ENCODE measurements at places on chromosomes 1 and 21.
A peak's percentile ranks its signal among the peaks of the same experiment; 100 is the strongest.

GRCh38 chr1:78088015-78088414 lies 42.2 kb downstream of the GIPC2 start:
- DNase-seq, result no peak

DNA sequence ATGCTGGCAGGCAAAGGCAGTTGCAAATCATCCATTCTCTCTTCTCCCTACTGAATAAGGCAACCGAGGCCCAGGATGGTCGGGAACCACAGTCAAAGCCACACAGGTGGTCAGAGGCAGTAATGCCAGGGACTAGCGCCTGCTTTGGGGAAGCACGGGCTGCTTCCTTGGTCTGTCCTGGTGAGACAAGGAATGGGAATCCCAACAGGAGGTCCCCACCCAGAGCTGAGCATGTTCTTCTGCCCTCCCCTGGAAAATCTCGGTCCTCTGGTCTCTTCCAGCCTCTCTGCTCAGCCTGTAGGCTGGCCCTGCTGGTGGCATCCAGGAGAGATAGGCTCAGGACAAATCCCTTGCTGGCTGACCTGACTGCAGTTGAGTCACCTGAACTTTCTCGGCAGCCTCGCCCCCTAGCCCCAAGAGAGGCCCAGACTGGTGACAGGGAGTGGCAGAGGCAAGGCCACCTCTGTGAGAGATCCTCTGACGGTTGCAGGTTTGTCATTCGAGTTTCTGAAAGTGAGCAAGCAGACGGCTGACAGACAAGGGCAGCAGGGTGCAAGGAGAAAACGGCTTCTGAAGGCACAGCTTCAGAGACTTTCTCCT lies 5.8 kb downstream of the OLIG1 start:
- DNase-seq, result no peak

DNA sequence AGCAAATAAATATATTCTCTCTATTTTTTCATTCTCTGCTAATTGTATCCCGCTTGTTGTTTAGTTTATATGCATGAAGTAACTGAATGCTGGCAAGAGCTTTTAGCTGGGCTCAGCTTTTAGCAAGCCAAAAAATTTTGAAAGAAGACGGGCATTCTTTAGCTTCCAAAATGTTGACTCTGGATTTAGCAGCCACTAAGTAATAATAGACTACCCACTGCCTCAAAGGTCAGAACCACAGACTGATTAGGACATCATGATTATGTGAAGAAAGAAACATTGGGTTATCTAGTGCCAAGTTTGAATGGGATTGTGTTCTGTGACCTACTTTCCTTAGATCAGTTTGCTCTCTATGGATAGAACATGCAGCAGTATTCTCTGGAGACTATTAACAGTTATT lies 80.3 kb upstream of the DPH5 start:
- no peak for DNase-seq

- DNase-seq, result no peak
These were observed 80.8 kb downstream of the PIK3CD start for GRCh38 chr1:9732123-9732971.

- DNase-seq, result no peak
These were observed 6.9 kb downstream of the PLA2G5 start for GRCh38 chr1:20076710-20077461.

- DNase-seq, result no peak
These were observed 105.5 kb downstream of the HHAT start for GRCh38 chr1:210434223-210434622.

GRCh38 chr1:11869650-11870207 lies 11.0 kb upstream of the NPPB start:
- no peak for DNase-seq

GRCh38 chr1:89900791-89901708 lies 80.2 kb downstream of the LRRC8D start:
- DNase-seq, result no peak

- DNase-seq, result no peak
These were observed 1043.1 kb downstream of the ADGRL2 start for GRCh38 chr1:82843876-82844275.

- no peak for DNase-seq
These were observed 10.7 kb upstream of the COL16A1 start for GRCh38 chr1:31714442-31715086.

- no peak for DNase-seq
These were observed 19.8 kb upstream of the UBXN10 start for GRCh38 chr1:20166051-20166450.

DNA sequence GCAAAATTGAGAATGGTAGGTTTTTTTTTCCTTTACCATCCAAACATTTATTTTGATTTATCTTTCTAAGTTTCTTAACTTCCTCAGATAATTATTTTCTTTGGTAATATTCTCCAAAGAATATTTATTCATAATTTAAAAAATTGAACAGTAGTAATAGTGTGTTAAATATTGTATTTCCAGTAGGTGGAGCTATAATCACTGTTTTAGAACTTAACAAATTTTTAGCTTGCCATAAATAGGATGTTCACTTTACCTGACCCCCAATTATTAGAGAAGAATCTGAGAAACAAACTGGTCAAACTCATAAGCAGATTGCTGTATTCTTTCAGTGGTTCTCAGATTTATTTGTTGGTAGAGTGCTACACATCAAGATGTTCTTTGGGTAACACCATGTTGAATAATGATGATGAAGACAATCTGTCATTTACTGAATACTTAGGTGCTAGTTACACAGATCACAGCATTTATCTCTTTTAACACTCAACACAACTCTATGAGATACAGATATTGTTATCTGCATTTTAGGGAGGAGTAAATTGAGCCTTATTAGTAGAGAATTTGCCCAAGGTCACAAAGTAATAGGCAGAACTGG lies 82.4 kb upstream of the GPR88 start:
- no peak for DNase-seq

DNA sequence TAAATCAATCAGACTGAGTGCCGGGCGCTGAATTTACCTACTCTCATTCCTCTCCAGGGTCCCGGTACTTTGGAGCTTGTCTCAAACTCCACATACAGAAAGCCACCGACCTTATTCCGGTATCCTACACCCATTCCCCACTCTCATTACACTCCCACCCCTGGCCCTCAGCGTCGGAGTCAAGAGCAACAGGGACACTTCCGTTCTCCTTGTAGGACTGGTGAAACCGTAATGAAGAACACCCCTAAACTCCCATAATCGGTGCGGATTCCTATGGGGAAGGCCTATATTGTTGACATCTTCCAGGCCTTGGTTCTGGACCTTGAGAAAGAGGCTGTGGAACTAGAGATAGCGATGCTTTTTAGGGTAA lies 798 bp downstream of the ZBED6 start:
- DNase-seq, result peak; percentile 12

DNA sequence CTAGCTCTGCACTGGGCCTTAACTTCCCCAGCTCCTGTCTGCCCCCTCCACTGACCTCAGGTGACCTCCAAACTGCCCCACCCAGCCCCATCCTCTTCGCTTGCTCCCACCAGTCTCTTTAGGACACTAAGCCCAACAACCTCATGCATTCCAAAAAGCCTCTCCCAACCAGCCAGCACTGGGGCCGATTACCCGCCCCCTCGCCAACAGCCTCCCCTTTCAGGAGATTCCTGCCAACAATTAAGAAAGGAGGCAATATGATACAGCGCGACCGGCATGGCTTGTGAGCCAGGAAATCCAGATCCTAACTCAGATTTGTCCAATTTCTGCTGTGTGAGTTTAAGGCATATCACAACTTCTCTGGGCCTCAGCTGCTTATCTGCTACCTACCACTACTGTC lies 14.7 kb downstream of the KANK4 start:
- no peak for DNase-seq

- no peak for DNase-seq
These were observed 19.7 kb upstream of the CHI3L1 start for GRCh38 chr1:203206129-203206687.

GRCh38 chr1:158179301-158180041 lies 1.2 kb upstream of the CD1D start:
- DNase-seq, result no peak

- DNase-seq, result no peak
These were observed 19.1 kb upstream of the NCF2 start for GRCh38 chr1:183609313-183609712.

GRCh38 chr1:95384567-95384966 lies 150.6 kb downstream of the RWDD3 start:
- peak; percentile 18 for DNase-seq

GRCh38 chr1:86795316-86795715 lies 90.9 kb downstream of the SH3GLB1 start:
- no peak for DNase-seq

GRCh38 chr1:113947388-113948107 lies 18.4 kb downstream of the HIPK1 start:
- DNase-seq, result no peak

- DNase-seq, result peak; percentile 36
These were observed 479 bp downstream of the POGK start for GRCh38 chr1:166839600-166840308.

GRCh38 chr1:213269829-213270228 lies 218.8 kb downstream of the RPS6KC1 start:
- no peak for DNase-seq

DNA sequence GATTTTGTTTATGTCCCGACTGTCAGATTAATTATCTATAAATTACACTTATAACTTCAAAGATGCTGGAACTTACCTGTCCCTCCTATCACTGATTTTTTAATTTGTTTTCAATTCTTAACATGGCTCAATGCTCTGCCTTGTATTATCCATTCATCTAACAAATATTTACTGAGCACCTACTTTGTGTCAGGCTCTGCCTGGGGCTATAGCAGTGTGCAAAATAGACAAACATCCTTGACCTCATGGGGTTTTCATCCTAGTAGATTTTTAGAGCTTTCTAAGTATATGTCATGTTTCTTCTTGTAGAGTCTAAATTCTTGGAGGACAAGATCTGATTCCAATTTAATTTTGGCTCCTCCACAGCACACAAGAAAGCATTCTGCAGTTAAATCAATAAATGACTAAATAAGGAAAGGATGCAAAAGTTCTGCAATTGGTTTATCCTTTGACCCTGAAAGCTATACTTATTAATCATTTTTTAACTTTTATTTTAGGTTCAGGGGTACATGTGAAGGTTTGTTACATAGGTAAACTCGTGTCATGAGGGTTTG lies 10.8 kb upstream of the SMYD2 start:
- DNase-seq, result no peak

DNA sequence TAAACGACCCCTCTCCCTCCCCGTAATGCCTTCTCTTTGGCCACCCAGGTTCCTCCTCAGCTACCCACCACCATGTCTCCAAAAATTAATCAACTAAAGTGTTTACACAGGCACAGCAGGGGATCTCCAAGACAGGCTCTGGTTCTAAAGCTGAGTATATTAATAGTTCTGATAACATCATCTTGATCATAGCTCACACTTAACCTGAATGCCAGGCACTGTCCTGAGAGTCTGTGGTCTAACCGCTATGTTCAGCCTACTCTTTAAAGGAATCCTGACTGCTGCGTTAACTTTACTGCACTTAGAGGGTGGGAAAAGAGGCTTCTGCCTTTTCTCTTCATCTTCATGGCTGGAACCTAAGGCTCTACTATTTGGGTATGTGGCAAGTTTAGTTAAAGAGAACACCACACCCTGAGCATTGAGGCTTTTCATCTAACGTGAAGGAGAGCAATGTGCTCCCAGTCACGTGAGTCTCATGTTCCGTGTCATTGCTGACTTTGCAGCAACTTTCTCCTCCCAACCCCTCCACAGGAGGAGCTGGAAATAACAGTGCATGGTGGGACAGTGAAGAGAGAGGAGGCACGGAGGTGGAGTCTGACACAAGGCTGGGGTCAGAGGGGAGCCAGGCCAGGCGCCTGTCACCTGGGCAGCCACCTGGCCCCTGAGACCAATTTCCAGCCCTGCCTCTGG lies 86.4 kb downstream of the FAM78B start:
- no peak for DNase-seq

DNA sequence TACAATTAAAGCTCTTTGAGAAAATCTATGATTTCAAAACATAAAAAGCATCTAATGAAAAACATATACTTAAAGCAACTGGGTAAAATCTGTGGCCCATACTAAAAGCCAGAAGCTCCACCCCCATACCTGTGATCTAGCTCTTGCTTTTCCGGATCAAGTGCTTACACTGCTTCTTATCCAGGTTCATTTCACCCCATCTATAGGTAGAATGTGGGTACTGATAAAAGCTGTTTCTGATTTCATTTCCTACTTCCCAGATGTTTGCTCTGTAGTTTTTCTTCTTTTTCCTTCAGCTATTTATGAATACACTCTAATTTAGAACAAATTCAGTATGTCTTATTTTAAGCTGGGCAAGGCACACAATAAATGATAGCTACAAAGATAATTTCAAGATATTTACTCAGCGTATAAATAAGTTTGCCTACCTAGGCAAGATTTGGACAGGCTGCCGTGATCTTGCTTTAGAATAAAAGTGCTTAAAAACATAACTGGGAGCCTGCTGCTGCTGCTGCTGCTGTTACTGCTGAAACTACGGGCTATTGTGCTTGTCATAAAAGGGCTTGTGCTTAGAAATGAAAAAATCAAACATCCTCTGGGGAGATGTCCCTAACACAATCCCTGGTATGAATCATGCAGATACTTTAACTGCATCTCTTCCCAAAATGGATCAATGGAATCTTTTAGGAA lies 2.1 kb downstream of the SIPA1L2 start:
- DNase-seq, result no peak

DNA sequence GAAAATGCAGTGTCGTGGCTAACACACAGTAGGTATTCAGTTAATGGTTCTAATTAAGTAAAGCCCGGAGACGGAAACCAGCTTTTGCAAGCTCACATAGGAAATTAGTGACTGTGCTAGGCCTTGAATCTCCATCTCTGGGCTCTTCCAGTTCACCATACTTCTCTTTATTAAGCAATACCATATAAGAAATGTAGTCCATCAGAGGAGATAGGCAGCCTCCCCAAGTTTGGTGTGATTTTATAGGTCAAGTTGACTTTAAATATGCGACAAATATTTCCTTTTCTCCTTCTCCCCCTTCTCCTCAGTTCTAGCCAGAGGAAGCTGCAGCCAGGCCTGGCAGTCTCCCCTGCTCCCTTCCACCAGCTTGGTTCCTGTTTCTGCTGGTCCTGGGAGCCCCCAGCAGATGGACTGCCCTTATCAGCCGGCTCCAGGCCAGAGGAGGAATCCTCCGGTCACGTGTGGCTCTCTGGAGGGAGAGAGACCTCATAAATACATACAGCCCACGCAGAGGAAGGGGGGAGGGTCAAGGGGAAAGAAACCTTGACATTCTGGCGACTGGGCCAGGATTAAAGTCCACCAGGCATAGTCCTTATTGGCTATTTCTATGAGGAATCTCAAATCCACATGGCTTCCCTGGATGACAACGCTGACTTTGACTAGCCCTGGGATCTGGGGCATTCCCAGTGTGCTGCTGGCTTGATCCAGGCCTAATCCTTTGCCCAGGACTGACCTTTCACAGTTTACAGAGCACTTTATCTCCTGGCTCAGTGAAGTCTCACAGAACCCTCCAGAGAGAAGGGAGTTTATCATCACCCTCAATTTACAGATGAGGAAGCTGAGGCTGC lies 115.1 kb upstream of the JUN start:
- DNase-seq, result no peak

- no peak for DNase-seq
These were observed 21.1 kb upstream of the SUMO3 start for GRCh38 chr21:44838951-44839350.

DNA sequence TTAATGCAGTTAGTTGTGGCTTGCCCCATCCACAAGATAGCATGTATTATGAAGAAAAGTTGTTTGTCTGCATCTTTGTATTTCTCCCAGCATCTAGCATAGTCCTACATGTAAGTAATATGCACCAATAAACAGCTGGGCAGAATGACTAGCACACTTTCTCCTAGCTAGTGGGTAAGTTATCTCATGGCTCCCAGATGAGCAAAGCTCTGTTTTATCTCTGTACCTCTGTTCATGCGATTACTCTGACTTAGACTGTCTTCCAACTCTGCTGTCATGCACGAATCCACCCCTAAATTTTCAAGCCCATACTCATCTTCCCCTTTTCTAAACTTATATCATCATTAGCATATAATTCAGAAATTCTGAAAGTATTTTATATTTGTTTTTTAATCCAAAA lies 37.5 kb upstream of the KCTD3 start:
- no peak for DNase-seq

Measured in stimulated activated CD8-positive, alpha-beta memory T cell treated with anti-CD3 and anti-CD28 coated beads, Interleukin-2, amount 100 ng/mL, for 48 hours (primary cell).